DMS 273 treated with DMSO at 0.1 percent for 48 hours (cell line): ENCODE measurements at places on chromosomes 11 and 22.

- DNase-seq, result no peak
These were observed 41.8 kb upstream of the PRR5 start for GRCh38 chr22:44660051-44660830.

DNA sequence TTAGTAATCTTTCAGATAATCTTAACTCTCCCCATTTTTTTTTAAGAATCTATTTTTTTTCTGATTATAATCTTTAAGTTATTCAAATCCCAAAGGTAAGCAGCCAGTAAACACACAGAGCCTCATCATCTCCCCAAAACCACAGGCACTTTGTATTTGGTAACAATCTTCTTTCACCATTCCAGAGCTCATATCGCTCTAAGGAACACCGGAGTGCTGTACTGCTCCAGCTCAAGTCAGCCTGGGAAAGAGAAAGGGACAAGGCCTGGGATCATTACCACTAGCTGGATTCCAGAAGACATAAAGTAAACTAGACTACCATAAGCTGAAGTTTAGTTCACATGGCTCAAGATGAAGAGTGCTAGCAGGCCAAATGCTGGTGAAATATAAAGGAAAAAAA, 73.0 kb upstream of the APOA1 start:
- no peak for DNase-seq

- DNase-seq, result no peak
These were observed 8.5 kb downstream of the SERHL2 start for GRCh38 chr22:42562279-42562678.

DNA sequence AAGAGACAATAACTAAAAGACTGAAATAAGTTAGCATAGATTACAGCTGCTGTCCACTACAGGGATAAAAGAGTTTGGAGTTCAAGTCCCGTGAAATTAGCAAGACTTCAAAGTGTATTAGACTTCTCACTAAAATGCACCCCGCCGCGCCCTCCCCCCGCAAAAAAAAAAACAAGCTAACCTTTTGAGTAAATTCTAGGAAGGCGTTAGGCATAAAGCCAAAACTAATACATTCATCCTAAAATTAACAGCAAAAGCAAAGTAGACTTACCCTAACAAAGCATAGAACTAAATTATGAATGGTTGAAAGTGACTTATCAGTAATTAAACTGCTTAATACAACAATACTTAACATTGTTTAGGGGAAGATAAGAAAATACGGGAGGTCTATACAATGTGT, 581.0 kb upstream of the CHORDC1 start:
- DNase-seq, result no peak

DNA sequence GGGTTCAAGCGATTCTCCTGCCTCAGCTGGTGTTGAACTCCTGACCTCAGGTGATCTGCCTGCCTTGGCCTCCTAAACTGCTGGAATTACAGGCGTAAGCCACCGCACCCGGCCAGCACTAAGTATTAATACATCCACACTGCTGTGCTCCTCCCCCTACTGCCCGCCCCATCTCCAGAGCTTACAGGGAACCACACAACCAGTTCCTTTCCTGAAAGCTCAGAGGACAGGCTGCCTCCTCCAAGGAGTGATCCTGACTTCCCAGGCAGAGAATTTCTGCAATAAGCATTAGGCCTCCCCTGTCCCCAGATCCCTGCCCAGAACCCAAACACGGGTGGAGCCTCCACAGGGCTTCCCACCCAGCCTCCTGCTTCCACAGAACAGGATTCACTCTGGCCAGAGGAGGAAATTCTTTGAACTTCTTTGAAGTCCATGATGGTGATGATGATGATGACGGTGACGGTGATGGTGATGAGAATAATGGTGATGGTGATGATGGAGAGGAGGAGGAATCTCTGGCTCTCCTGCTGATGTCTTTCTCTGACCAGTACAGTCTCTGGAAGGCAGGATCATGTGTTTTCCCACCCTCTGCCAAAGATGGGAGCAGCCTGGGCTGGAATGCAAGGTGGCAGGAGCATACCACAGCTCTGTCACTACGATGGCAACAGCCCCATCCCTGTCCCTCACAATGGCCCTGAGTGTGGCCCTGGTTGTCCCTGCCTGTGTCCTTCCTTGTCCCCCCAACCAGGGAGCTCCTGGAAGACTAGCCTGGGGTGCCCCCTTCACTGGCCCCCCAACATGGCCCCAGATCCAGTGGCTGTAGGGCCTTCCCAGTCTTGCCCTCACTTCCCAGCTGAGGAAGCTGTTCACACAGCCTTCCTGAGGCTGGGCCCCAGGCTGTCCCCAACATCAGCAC, 33.5 kb upstream of the CSNK1E start:
- no peak for DNase-seq

GRCh38 chr11:72433455-72434036, 785 bp downstream of the CLPB start:
- DNase-seq, result no peak

- no peak for DNase-seq
These were observed 12.0 kb upstream of the PVALB start for GRCh38 chr22:36828815-36829214.

DNA sequence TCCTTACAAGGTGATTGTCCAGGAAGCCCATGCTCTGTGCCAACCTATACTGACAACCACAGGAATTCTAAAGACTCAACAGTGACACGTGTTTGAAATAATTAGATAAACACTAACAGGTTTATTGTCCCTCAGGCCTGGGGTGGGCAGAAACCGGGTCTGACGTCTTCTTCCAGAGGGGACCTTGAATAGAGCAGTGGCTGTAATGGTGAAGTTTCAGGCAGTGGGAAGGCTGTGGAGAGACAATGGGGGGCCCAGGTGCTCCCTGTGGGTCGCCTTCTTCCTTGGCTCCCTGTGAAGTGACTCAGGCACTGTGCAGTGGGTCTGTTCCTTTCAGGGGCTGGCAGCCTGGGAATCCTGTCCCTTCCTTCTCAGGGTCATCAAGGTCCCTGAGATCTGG, 54.6 kb downstream of the OTOG start:
- no peak for DNase-seq

GRCh38 chr11:8785998-8786397, 103.4 kb downstream of the RPL27A start:
- DNase-seq, result no peak

GRCh38 chr11:3101921-3102640, 44.9 kb upstream of the CARS1 start:
- no peak for DNase-seq

DNA sequence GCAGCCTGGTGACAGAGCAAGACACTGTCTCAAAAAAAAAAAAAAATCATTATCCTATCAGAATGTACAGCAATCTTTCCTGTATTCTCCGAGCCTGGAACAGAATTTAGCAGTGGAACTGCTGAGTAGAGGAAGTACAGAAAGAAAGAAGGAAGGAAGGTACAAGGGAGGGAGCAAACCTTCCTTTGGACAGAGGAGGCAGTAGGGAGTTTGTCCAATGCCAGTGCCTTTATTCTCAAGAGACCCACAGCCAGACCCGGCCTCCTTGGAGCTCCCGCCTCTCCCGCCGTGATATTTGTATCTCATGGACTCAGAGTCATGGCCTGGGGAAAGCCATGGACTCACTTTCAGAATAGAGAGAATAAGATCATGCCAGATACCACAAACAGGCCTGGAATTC, 37.7 kb upstream of the LRRC55 start:
- no peak for DNase-seq

DNA sequence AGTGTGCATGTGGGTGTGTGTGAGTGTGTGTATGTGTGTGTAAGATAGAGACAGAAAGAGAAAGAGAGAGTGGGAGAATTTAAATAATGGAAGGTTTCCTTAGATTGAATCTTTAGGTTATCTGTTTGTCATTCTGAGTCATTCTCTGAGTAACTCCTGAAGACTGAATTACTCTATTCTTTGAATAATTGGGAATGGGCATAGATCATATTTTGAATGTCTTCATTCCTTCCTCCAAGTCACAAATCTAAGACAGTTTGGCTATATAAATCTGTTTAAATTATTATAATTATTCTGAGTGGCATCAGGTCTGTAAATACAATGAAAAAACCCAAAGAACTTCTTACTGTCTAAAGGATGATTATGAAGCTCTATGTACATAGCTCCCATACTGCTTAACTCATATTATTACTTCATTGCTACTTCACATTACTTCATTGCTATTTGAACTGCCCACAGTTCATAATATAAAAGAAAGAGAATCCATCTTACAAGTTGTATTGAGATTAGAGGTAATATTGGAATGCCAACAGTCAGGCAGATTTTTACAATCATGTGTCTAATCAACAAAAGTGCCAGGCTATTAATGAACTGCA, 346.6 kb upstream of the CCDC179 start:
- DNase-seq, result no peak

- no peak for DNase-seq
These were observed 723.0 kb downstream of the KCNA4 start for GRCh38 chr11:29293825-29294224.

- no peak for DNase-seq
These were observed 543.3 kb upstream of the CHORDC1 start for GRCh38 chr11:90766121-90766520.

- DNase-seq, result no peak
These were observed 1.6 kb upstream of the FGF19 start for GRCh38 chr11:69705351-69705811.

DNA sequence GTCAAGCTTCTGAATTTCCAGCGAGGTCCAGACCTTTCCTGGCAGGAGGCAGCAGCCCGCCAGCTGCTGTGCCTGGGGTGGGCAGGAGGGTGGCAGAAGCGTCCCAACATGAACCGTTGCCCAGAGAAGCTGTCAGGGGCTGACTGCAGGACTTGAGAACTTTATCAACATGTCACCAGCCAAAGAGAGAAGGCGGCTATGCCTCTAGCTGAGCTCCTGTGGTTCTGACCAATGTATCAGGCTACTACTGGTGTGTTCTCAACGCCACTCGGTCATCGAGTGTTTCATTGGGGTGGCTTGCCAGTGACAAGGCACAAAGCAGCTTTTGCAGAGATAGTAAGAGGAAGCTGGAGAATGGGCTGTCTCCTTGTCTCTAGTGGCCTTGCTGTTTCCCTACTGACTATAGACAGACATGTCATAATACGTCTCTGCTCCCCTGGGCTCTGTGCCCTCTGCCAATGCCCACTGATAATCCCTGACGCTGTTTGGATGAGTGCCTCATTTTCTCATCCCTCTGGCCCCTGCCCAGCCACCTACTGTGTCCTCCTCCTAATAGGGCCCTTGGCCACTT, 17.6 kb upstream of the ASCC2 start:
- peak; percentile 36 for DNase-seq

GRCh38 chr22:19672054-19672776, 42.1 kb upstream of the SEPTIN5 start:
- no peak for DNase-seq

GRCh38 chr11:22244986-22245592, 52.2 kb downstream of the ANO5 start:
- DNase-seq, result no peak

GRCh38 chr11:65486570-65487466, 12.0 kb upstream of the MALAT1 start:
- no peak for DNase-seq

DNA sequence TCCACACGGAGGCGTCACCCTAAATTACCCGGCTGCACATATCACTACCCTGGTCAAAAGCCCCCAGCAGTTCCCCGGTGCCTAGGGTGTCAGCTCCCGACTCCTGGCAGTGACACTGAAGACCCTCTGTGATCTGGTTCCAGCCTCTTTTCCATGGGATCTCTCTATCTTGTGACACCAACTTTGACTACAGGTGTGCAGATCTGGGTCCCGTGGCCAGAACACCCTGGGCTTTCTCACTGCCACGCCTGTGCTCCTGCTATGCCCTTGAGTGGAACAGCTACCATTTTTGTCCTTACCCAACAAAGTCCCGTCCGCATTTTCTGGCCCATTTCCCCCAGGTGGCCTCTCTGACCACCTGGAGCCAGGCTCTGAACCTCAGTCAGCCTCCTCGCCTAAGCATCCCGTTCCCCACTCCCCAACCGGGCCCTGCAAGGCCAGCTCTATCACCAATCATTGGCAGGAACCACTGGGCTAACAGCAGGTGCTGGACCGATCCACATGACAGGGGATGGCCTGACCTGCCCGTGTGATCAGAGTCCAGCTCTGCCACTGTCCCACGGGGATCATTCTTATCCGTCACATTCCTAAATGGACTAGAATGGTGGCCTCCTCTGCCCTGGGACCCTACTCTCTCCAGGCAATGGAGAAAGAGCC, 20.7 kb upstream of the CBX7 start:
- no peak for DNase-seq

- no peak for DNase-seq
These were observed 189.1 kb upstream of the FAT3 start for GRCh38 chr11:92035488-92035887.

DNA sequence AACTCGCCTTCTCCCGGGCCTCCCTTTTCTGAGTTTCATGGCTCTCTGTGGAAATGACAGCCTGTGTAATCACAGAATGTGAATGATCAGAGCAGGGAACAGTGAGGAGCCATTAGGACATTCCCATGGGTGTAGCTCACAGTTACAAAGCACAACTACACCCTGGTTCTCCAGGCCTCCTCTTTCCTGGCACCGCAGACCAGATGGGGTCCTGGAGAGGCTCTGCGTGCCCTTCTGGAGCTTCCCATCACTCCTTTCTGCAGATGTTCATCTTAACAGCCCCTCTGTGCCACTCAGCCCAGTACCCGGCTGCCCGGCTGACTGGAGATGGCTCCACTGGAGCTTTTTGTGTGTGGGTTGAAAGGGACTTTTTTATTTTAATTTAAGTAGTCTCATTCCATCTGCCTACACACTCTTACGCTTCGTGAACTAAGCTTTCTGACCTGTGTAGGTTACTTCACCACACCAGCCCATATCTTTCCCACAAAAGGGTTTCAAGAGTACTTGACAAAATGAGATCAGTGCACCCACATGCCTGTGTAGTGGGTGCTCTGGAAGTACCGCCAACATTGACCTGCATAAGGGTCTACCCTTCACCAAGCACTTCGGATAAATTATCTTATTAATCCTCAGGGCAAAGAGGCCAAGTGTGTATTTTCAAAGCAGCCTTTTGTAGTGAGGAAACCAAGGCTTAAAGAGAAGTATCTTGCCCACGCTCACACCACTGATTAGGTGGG, 29.8 kb downstream of the SREBF2 start:
- DNase-seq, result no peak

DNA sequence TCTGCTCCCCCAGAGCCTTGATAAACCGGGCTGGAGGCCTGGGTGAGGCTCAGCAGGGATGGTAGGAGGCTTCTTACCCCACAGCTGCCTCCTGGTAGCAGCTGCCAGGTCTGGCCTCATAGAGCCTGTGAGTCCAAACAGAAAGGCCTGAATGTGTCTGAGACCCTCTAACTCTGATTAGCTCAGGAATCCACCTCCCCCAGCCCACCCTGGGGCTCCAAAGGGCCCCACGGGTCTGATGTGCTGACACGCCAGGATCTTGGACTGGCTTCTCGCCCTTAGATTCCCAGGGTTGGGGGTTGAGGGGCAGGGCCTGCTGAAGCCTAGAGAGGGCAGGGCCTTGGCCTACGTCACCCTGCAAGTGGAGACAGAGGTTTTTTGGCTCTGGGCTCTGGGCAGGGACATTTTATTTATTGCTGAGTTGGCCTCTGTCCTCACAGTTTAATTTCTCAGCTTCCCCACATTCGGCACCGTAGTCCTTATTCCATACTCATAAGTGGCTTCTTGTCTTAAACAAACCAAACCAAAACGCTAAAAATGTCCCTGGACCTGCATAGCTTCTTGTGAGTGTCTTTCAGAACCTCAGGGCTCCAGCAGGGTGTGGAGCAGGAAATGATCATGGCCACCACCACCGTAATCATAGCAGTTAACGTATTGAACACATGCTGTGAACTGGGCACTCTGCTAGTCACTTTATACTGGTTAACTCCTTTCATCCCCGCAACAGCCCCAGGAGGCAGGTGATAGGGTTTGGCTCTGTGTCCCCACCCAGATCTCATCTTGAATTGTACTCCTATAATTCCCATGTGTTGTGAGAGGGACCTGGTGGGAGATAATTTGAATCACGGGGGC, 25.1 kb downstream of the KIAA1671 start:
- DNase-seq, result no peak

- no peak for DNase-seq
These were observed 73.3 kb upstream of the ISX start for GRCh38 chr22:34992672-34993071.
